ENCODE measurements at places on chromosomes 3 and 15. TPM values are rescaled to one million over a fixed set of nuclear protein-coding genes. Genes with fewer than 3 reads are reported as not detected.

Gene EPHB1
- total RNA-seq: 0.86 TPM

Gene GOLGA8R
- 1.4 TPM for total RNA-seq

Gene GOLGA6B
- 0.21 TPM for total RNA-seq

Gene FBN1
- total RNA-seq: 81.2 TPM

Gene MUSTN1
- 78.0 TPM for total RNA-seq

Gene LEO1
- total RNA-seq: 35.0 TPM

Gene TAGLN3
- 0.56 TPM for total RNA-seq

Gene TGM4
- not detected for total RNA-seq

Gene UQCC5
- 22.1 TPM for total RNA-seq

Gene GABRA5
- not detected for total RNA-seq

Gene CD80
- 2.2 TPM for total RNA-seq

Gene PIERCE2
- 5.4 TPM for total RNA-seq

Gene ALDH1A3
- total RNA-seq: 0.05 TPM

Gene TLR9
- not detected for total RNA-seq

DNA sequence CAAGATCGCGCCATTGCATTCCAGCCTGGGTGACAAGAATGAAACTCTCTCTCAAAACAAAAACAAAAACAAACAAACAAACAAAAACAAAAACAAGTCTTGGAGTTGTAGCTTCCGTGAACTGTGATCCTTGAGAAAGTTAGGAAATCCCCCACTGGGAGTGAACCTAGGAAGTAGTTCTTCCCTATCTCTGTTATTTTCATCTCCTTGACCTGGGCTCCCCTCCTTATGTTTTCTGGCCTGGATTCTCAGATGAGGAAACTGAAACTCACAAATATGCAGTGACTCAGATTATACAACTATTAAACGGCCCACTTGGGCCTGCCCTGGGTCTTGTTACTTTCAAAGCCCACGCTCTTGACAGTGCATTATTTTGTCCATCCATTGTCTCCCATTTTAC, 29.7 kb downstream of the SAXO2 start:
- no peak for DNase-seq

DNA sequence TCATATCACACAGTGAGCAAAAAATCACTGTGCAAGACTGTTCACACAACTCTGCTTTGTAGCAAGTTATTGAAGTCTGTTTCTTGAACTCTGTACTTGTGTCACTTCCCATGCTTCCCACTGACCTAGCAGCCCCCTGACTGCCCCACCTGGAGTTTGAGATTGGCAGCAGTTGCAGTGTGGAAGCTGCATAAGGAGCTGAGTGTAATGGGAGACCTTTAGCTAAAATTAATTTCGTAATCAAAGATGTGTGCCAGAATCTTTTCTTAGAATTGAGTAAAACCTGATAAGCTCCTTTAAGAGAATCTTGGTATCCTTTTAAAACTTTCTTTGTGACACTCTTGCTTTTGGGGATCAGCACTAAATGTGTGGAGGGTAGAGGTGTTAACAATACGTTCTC, 42.8 kb downstream of the NKIRAS1 start:
- peak; percentile 19 for DNase-seq

DNA sequence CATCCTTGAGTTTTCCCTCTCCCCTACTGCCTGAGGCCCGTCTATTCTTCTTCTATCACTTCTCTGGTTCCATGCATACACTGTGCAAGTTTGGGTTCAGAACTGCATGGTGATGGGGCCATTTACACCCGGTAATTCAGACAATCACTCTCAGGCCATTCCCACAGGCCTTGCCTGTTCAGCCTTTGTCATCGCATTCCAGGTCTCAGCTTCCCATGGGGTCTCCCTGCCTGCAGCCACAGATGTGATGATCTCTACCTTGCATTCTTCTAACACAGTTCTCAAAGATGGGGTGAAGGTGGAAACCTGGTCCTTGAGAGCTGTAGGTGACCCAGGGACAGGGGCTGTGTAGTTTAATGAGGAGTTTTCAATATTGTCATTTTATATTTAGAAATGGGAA, 209.2 kb upstream of the TOPAZ1 start:
- DNase-seq: no peak

GRCh38 chr3:114079761-114080160, 23.2 kb downstream of the QTRT2 start:
- DNase-seq: no peak

- DNase-seq: peak; percentile 12
Observed at GRCh38 chr3:107813026-107813425, 277.8 kb downstream of the CD47 start.

- no peak for DNase-seq
Observed at GRCh38 chr3:20240154-20240883, 54.3 kb upstream of the SGO1 start.

GRCh38 chr3:127762077-127762786, 60.1 kb downstream of the MGLL start:
- DNase-seq: peak; percentile 70

- no peak for DNase-seq
Observed at GRCh38 chr3:105351821-105352220, 14.9 kb upstream of the ALCAM start.

GRCh38 chr15:37793851-37794250, 140.6 kb upstream of the TMCO5A start:
- DNase-seq: no peak

DNA sequence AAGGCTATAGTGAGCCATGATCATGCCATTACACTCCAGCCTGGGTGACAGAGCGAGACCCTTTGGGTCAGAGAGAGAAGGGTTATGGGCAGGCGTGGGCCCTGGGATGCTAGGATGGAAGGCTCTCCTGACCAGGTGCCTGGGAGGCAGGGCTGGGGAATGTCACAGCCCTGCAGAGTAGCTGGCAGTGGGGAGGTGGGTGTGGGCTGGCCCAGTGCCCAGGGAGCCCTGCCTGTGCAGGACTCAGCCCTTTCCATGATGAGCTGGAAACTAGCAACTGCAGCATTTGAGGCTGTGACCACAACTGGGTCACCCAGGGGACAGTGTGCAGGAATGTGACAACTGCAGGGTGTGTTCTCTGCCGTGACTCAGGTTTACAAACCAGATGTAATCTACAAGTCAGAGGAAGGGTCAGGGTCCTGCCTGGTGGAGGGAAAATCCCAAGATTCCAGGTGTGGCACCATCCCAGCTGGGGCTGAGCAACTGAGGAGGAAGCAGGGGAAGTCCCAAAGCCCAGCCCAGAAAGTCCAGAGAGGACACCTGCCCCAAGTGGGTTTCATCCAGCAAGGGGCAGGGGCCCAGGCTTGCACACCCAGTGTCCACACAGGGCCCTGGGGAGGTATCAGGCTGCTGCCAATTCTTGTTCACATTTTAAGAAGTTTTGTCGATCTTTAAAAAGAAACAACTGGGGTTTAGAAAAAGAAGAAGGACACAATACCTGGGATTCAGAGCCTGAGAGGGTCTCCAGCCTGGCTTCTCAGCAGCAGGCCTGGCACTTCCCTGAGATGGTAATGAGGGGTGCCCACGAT, 45.5 kb downstream of the SLC28A1 start:
- peak; percentile 98 for DNase-seq

GRCh38 chr15:89483079-89483478, 13.3 kb downstream of the RHCG start:
- no peak for DNase-seq

DNA sequence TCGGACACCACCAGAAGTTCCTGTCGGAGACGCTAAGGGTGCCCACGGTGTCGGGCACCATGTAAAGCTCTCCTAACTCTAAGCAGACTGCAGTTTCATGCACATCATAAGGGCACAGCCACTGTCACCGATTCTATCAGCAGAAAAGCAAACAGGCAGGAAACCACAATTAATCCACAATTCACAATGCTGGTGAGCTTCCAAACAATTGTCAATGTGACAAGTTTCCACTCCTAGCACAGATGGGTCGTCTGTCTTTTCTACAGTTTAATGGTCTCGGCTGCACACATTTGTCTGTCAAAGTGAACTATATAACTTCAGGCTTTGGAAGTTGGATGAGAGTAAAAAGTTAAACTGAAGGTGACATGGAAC, 8.8 kb upstream of the OCA2 start:
- no peak for DNase-seq

All from myocyte (in vitro differentiated cells).